ENCODE measurements at places on chromosomes 4 and X.

DNA sequence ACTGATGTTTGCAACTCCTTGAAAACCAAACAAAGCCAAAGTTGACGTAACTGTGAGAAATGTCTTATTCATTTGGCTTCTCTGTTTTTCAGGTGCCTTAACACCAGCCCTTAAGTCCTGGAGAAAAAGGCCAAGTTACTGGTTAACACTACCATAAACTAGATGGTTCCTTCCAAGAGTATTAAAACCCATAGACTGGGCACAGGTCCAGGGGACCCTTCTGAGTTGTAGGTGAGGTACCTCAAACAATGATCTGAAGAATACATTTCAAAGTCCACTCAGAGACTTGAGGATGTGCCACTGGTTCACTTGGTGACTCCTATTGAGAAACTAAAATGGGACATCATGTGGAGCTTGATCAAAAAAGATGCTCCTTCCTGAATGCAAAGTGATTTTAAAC lies 87.0 kb downstream of the NKX6-1 start:
- no peak for DNase-seq

GRCh38 chr4:76059750-76060149 lies 14.8 kb upstream of the ART3 start:
- no peak for DNase-seq

GRCh38 chr4:143260750-143261149 lies 75.9 kb upstream of the GAB1 start:
- DNase-seq = no peak

GRCh38 chr4:159269956-159270355 lies 167.1 kb downstream of the RAPGEF2 start:
- no peak for DNase-seq

DNA sequence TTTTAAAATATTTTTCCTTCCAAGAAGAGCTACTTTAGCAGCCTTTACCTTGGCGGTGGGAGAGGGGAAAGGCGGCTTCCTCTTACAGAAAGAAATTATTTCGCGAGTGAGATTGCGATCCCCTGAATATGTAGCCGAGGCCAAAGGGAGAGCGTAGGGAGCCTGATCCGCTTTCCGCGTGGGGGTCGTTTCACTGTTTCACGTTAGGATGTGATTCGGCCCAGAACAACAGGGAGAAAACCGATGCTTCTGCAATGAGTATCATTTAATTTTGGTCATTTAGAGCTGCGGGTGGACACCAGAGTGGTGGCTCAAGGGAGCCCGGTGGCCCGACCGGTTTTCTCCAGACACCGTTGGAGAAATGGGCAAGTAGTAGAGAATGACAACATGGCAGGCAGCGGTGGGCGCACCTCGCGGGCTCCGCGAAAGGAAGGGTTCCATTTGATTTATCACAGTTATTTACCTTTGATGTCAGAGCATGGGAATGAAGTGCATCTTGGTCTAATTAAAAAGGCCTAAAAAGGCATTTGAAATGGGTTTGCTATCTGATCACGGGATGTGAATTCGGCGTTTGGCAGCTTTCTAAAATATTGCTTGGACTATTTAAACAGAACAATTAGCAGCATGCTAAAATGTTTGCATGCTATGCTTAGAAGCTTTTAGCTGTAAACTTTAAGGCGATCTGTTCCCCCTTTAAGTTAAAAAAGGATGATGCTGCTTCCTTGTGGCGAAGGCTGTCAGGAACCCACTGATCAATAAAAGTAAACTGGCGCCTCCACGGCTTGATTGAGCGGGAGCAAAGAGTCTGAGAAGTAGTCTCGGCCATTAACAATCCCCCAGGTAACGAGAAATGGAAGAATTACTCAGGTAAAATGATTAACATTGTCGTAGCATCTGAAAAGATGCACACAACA lies 2.0 kb upstream of the PCDH19 start:
- DNase-seq = no peak

- no peak for DNase-seq
Measured at GRCh38 chr4:177480795-177481194, 38.6 kb upstream of the AGA start.

DNA sequence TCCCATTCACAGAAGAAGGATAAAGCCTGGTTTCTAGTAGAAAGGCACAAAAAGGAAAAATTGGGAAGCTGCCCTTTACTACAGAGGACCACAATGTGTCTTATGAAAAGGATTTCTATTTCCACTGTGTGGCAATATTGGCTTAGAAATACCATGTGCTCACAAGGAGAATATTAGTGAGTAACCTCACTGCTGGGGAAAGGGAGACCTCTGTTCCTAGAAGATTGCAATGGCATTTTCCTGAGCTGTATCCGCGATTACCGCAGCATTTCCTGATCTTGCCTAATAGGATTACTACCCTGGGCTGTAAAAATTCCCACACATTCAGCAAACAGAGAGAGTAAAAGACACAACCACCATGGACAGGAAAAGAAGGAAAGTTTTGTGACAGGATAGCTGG lies 308.8 kb upstream of the TECRL start:
- no peak for DNase-seq

DNA sequence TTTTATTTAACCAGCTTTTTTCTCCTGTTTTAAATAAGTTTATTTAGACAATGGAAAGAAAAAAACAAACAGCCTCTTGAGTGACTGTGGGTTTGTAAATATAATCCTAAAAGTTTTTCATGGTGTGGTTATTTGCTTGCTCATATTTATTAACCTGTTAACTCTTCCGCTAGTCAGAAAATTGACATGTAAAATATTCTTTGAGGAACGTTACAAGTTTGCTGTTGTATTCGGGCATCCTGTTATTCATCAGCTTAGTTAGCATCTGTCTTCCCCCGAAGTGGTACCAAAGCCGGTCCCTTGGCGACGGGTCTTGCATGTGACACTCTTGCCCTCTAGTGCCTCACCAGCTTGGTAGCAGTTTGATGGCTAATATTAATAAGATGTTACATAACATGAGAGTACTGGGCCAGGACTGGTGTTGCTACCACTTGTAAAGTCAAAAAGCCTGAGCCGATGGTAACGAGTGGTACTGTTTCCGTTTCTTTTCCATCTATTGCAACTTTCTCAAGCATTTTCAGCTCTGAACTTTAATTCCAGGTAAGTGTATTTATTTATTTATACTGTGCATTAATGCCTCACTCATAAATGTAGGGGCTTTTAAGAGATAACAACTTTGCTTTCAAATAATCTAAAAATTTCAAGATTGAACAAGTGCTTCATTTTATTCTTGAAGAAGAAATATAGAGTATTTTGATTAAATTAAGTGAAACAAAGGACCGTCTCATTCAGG lies at the start of gene NDST3:
Gene NDST3, plus strand, starts transcription at position 434 of the 733 bp plus-strand sequence. CDS start 19,425 bp downstream, outside the sequence.
- DNase-seq = peak; percentile 68

- DNase-seq = no peak
Measured at GRCh38 chr4:168453146-168453545, 27.1 kb downstream of the DDX60L start.

- no peak for DNase-seq
Measured at GRCh38 chr4:148030193-148030873, 298.4 kb downstream of the ARHGAP10 start.

DNA sequence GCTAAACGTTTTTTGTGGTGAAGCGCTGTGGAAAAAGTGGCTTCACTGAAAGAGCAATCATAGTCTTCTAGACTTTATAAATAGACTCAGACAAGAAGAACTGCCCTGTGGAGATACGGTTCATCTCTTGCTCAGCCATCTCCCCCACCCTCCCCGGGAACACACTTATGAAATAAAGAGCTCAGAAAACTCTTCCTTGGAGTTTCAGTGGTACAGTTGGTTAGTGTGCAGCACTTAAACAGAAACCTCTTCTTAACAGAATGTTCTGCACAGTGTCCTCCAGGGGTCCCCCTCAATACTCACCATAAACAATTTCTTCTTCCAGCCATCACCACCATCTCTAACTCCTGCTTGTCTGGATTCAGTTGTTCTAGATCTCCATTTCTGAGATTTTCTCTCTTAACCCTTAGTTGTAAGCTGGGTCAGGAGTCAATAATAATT lies 313.0 kb downstream of the ARHGAP10 start:
- no peak for DNase-seq

DNA sequence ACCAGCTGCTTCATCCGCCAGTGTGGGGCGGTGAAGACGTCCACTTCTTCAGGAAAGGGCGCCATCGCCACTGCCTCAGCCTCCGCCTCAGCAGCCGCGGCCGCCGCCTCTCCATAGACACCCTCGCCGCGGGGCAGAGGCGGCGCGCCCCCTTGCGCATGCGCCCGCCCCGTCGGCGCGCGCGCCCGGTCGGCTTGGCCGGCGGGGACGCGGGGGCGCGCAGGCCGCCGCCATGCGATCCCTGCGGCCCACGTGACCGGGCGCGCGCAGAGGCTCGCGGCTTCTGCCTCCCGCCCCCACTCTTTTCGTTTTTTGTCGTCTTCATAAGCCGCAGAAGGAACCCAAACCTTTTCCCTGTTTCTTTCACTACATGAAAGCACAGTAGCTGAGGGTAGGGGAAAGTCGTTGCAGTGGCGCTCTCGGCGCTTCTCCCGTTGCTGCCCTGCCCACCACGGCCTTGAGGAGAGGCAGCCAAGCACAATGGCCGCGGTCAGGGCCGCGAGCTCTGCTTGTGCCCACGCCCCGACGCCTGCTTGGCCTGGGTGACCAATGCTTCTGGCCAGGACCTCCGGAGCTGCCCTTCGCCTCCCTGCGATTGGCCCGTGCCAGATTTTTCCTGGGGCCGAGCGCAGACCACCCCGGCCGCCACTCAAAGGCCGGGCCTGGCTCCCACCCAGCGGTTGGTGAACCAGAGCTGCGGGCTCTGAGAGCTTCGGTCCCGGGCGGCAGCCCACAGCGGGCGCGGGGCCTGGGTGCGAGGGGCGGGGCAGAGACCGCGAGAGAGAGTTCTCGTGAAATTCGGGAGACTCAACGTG lies at the start of gene FBXL5:
Gene FBXL5, minus strand, starts transcription at position 135 of the 815 bp plus-strand sequence. Its CDS starts 70 bp downstream, at position 65.
- peak; percentile 92 for DNase-seq

DNA sequence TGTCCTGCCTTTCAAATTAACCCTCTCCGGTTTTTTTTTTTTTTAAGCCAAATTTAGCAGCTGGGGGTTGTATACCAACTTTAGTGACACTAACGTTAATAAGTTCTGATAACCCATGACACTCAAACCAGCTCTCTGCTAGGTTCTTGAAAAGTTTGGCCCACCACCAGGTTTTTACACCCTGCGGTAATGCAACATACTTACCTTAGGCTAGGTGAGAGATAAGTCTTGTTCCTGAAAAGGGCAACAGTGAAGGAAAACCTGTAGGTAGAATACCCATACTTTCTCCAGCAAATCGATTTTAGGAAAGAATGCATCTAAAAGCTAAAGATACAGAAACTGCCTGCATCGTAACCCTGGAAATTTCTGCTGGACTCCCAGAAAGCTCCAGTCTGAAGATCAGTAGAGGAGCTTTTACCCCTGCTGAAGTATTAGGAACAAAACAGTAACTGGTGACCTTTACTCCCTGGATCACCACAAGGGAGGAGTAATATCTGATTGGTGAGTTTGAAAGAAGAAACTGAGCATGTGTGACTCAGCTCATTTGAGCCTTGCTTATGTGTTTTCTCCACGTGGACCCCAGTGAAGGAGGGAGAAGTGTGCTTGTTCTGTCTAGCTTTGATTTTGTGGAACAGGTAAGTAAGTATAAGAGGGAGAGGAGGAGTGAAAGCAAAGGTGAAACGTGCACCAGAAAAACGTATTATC lies 34.4 kb upstream of the COX18 start:
- DNase-seq = no peak

DNA sequence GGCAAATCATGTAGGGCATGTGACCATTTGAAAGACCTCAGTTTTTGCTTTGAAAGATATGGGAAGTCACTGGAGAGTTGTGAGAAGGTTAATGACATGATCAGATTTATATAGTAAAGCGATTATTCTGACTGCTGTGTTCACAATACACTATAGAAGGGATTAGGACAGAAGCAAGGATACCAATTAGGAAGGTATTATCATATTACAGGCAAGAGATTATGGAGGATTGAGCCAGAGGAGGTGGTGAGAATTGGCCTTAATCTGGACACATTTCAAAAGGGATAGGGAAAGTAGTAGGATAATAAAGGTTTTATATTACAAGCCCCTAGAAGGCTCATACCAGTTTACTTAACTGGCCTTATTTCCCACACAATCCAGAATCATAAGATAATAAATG lies 124.9 kb upstream of the POF1B start:
- DNase-seq = no peak

DNA sequence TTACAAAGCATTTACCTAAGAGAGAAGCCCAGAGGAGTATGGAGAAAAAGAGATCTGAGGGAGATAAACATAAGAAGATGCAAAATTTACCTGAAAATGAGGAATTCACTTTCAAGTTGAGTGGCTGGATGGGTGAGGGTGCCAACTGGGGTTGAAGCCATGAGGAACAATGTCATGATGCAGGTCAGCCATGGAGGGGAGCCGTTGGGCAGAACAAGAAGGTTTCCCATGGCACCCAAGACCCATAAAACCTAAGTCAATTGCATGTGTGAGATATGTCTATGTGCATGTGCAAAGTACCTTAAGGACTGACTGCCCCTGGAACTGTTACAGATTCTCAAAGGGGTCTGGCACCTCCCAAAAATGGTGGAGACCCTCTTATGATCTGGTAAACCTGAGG lies 46.6 kb upstream of the PRRG1 start:
- DNase-seq = no peak

DNA sequence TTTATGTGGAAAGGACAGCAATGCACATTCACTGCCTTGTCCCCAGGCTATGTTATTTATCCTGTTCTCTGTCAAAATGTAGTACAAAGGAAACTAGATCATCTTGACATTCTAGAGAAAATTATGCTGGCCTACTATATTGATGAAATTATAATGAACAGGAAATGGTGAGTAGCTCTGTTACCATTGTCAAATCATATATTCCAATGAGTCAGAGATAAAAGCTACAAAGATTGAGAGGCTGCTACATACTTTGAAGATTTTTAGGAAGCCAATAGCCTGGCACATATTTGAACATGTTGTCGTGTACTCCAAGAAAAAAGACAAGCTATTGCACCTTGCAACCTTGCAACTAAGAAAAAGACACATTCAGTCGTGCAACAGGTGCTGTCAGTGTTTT lies 52.7 kb upstream of the TET2 start:
- DNase-seq = no peak

GRCh38 chrX:50448565-50448964 lies 22.1 kb downstream of the DGKK start:
- no peak for DNase-seq

DNA sequence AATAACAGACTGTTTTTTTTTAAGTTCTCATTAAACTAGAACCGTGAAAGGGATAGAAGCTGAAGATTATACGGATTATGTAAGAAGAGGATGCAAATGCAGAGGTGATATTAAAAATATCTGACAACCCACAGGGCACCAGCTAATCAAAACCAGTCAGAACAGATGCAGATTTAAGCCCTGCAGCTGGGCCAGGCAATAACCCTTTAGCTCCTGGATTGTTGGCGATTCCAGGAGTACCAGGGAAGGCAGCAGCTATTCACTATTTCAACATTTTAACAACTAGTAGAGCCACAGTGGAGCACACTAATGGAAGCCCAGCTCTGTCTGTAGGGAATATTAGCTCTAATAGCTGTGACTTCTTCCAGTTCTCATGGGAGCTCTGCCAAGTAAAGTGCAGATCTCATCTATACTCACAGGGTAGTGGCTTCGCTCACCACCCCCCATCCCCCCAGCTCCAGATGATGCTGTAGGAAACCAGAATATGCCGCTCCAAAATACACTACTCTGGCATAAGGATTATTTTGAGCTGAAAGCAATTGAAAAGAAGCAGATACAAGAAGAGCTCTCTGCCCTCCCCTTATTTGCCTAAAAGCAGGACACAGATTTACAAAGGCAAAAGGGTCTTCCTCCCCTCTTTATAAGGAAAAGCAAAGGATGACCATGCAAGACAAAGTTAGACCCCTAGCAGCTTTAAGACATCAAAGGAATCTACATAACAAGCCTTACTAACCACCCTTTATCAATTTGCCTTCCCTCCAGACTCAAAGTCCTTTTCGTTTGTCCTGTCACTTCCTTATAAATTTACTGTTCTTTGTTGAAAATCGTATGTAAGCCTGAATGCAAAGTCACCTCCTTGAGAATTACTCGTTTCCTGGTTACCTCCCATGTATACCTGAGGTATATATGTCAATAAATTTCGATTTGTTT lies 13.7 kb downstream of the SCD5 start:
- no peak for DNase-seq
